ENCODE measurements at places on chromosomes 1 and 21.

DNA sequence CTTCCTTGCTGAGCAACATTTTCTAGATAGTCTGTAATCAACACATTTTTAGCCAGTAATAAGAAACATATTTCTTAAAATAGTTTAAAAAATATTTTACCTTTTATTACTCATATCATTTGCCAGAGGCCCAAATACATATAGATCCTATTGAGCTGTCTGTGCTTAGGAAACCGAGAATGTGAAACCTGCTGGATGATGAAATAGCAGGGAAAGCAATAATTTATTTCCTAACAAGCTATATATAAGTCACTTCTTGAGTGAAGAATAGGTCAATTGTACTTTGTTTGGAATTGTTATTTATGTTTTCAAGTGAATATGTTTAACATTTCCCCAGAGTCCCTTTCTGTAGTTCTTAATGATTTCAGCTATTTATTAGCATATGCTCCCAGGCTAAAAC lies 339.9 kb upstream of the TMPRSS15 start:
- no peak for DNase-seq

GRCh38 chr1:116704278-116704677 lies 36.7 kb upstream of the IGSF3 start:
- DNase-seq: no peak

DNA sequence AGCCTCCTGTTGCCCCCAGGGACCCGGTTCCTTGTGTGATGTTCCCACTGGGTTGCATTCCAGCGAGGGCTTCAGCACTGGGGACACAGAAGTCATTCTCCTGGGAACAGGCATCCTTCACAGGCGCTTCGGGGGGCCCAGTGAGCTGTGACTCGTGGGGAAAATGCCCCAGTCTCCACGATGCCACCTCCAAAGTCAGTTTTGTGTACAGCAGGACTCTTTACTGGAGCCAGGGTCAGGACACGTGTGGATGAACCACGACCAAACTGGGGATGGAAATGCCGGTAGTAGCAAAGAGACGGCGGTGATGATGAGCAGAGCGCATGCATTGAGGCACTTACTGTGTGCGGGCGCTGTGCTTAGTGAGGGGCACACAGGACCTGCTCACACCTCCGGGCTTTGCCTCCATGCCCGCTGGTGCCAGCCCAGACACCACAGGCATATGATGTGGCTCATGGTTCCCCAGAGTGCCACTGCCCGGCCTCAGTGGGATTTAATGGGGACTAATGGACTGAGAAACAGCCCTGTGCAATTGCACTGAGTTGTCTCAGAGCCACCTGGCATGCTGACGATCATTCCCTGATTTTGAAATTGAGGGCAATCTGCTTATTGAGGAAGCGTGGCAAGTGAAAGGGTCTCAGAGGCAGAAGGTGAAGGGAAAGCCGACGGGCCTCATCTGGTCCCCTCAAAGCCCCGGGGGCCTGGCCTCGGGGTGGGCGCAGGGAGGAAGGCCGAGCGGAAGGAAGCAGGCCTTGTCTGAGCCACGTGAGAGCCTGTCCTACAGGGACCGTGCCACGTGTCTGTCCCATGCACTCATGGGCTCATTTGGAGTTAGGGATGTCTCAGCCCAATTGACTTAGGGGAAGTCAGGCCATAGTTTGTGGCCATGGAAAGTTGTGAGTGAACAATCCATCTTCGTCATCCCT lies 91.4 kb downstream of the PDE9A start:
- DNase-seq: no peak

DNA sequence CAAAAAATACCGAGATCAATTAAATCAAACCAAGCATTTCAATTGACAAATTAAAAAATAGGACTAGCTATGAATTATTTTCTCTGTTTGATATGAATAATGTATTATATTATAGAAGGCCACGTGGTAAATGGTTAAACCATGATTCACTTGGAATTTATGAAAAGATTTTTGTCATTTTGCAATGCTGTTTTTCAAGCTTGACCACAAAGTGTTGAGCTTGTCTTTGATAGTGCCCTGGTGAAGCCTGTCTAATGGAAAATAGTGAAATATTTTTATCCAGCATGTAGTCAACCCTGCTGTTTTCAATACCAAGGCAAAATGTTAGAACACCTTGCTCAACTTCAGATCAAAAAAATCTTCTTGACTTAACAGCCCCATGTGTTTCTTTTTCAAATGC lies 288.0 kb upstream of the PRMT6 start:
- no peak for DNase-seq

GRCh38 chr1:240278082-240278481 lies 186.4 kb downstream of the FMN2 start:
- no peak for DNase-seq

DNA sequence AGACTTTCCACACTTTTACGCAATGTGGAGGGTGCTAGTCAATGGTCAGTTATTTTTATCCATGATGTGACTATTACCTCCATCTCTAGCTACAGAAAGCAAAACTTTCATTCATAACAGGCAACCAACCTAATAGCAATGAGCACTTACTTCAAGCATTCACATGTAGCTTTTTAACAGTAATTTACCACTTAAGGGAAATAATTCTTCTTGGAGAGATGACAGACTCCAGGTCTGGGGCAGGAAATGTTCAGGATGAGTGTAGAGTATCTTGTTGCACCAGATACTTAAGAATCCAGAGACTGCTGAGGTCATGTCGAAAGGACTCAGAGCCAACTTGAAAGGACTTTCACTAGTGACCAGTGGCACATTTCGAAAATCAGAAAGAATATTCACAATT lies 347.6 kb downstream of the CHRM3 start:
- no peak for DNase-seq

- no peak for DNase-seq
Measured at GRCh38 chr1:25695771-25696311, 79.2 kb downstream of the MAN1C1 start.

All from nephron progenitor cell (in vitro differentiated cells).